ENCODE measurements at places on chromosomes 7 and 10.

DNA sequence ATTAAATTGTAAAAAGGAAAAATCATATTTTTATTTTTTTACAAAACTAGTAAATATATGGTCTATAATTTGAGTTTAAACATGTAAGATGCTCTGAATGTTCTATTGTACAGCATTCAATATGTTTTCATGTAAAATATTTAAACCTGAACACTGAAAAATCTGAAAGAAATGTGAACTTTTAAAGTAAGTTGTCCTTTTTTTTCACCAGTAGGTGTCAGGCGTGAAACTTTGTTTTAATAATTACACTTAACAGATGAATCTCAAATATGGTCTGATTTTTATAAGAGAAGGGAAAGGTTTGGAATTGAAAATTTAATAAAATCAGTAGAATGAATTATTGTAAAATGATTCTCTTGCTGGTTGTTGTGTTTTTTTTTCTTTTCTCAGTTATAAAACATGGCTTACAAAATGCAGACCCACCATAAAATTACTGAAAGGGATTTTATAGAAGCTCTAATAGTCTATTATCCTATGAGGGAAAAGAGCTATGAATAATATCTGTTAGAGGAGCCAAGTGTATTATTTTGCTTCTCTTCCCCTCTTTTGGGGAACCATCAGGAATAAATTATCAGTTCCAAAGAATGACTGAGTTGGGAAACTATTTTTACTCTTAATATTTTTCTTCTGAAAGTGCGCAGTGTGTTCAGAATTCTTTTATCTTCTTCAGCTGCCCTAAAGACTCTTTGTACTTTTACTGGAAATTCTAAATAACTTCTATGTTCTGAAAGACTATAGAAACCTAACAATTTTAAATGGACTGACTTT is 217.7 kb upstream of the FZD1 start:
- no peak for DNase-seq

- no peak for DNase-seq
Observed at GRCh38 chr7:1917221-1918062, 247.4 kb downstream of the ELFN1 start.

- DNase-seq, result no peak
Observed at GRCh38 chr7:147999962-148000361, 590.6 kb upstream of the C7orf33 start.

- DNase-seq, result no peak
Observed at GRCh38 chr7:102101111-102101551, 185.5 kb upstream of the SH2B2 start.

GRCh38 chr7:102425639-102426267 is 7.6 kb upstream of the ORAI2 start:
- DNase-seq, result peak; percentile 53

DNA sequence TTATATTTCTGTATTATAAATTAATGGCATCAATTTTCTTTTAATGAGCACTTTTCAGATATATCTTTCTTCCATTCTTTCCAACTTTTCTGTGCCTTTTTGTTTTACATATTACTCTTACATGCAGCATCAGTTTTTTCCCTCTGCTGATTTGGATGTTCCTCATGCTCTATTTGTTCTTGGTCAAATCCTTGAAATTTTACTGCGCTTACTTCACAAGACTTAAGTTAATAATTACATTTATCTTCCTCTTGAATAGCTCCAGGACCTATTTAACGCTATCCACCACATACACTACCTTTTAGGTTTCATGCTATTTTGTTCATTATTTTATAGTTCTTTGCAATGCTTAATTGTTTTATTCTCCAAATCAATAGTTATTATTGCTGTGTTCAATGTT is 97.6 kb upstream of the CTTNBP2 start:
- DNase-seq, result no peak

DNA sequence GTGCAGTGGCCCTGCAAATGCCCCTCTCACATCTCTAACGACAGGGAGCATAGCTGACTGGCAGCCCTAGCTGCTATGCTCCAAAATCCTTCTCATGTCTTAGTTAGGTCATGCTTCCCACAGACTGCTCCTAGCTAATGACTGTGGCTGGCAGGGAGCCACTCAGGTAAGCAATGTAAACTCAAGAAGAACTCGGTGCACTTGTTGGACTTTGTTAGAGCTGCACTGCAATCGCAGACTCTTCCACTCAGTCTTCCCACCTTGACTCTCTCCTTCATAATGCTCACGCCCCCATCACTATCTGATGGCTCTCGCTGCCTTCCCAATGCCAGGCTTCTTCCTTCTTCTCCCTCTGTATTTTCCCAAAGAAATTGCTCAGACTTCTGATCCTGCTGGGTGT is 24.0 kb downstream of the OR9A2 start:
- DNase-seq, result no peak

DNA sequence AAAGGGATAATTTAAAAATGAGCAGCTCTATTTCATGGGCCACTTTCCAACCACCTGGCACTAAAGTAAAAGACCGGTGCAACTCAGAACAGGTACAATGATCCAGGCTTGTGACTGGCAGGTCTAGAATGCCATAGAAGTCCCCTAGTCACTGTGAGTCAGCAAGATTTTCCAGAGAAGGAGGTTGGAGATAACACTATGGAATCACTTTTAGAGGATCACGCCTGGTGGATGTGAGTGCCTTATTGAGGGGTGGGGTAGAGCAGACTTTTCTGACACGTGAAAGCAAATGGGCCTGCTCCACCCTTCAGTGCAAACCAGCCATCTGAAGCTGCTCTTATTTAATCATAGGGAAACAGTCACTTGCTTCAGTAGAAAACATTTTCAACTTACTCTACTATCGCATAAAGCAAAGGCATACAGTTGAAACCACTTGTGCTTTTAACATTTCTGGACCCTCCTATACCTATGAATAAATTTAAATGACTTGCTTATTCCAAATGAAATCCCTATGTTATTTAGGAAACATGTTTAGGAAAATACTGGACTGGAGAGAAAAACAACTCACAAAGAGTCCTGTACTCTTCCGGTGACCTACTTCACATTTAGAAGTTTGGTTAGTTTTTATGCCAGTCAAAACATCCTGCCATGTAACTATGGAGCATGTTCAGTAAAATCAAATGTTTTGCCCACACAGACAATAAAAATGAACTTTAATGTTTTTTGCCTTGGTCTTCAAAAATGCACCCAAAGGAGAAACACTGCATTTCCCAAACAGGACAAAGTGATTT is 21.5 kb upstream of the AKR1C1 start:
- DNase-seq, result no peak

- DNase-seq, result no peak
Observed at GRCh38 chr10:62336404-62336803, 37.8 kb upstream of the ZNF365 start.

GRCh38 chr10:22824520-22824919 is 103.3 kb upstream of the ARMC3 start:
- no peak for DNase-seq

DNA sequence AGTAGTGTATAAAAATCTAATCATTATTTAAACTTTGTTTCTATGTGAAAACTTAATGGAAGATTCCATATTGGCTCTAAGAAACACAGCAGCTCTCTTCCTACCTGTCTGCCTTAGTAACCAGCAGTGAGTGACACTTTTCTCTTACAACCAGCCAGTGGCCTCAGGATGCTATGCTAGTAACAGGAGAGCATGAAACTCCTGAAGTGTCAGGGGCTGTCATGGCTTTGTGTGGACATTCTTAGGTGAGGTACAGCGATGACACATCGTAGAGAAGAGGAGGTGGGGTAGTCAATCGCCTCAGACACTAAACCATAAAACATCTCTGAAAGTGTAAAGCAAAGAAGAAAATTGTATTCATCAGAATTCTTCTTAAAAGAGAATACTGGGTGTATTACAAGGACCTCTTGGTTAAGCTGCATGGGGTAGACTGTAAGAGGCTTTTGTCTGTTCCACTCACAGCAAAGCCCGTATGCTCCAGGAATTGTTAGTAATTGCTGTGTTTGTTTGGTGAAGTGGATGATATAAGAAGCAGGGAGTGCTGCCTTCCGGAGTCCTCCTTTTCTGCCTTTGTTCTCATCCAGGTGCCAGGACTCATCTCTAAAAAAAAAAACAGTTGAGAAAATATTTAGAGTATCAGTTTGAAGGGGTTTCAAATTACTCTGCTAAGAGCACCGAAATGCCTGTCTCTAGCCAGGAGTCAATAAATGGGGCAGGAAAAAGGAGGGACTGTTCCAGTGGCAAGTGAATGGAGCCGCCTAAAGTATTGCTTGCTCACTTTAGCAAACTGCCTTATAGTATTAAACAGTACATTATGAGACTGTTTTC is 518.8 kb downstream of the CNTNAP2 start:
- no peak for DNase-seq

Measured in nephron progenitor cell (in vitro differentiated cells).